Stimulated activated CD8-positive, alpha-beta memory T cell treated with anti-CD3 and anti-CD28 coated beads, Interleukin-15, amount 100 ng/mL, for 4 hours (primary cell): ENCODE measurements at places on chromosomes 16 and 17.

GRCh38 chr16:9351440-9351839 is 260.0 kb downstream of the HAPSTR1 start:
- DNase-seq, result no peak

DNA sequence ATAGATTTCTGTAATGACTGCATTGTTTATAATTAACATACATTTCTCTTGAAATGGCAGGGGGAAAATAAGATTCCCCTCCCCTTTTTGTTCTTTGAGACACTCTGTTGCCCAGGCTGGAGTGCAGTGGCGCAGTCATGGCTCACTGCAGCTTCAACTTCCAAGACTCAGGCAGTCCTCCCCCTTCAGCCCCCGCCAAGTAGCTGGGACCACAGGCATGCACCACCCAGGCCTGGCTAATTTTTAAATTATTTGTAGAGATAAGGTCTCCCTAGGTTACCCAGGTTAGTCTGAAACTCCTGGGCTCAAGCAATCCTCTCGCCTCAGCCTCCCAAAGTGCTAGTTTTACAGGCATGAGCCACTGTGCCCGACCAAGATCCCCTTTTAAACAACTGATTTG is 67.7 kb downstream of the KATNIP start:
- DNase-seq, result no peak

GRCh38 chr16:15928261-15929104 is 20.9 kb upstream of the ABCC1 start:
- DNase-seq, result no peak

DNA sequence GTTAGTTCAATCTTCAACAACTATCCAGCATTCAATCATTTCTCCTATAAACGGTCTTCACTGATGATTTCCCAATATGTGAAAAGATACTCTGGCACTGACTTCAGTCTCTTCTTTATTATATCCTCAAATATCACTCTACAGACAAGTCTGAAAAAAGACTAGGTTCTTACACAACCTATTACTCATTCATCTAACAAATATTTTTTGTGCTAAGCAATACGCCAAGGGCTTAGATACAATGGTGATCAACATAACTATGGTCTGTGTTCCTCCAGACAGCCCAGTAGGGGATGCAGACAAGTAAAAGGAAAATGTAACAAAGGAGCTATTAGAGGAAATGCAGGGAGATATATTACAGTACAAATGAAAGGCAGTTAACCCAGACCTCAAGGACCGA is 63.9 kb downstream of the MYO1D start:
- DNase-seq, result no peak

DNA sequence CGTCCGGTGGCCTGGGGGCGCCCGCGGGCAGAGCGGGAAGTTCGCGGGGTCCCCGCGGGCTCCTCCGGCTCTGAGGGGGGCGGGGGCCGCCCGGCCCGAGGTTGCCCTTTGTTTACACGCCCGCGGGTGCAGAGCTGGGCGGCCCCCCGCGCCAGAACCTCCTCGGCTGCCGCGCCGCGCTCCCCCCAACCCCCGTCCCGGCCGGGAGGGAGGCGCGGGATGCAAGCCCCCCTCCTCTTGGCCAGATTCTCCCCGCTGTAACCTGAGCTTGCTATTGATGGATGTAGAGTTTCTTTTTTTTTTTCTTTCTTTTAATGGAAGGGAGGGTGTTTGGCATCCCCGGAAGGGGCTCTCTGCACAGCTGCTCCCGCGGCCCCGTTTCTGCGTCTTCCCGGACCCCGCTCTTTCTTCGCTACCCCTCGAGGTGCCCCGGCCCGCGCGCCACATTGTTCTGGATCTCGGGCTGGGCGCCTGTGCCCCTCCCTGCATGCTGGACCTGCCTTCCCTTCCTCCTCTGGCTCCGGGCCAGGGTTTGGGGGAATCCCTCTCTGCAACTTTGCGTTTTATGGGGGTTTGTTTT is 646 bp downstream of the CBX2 start:
- no peak for DNase-seq

DNA sequence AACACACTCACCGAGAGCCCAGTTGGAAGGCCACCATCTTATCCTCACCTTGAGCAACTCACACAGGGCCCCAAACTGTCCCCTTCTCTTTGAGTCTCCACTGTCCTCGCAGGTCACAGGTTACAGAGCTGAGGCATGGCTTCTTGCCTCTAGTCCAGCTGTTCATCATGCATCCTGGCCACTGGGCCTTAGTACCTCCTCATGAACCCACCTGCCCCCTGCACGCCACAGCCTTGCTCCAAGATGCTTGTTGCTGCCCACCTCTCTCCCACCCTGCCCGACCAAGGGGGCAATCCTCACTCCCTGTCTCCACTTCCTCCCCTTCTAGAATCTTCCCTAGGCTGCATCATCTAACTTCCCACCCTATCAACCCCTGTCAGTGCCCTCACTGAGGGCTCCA is 17.1 kb downstream of the CDH5 start:
- DNase-seq, result no peak

GRCh38 chr16:50699326-50700159 is 6.1 kb downstream of the NOD2 start:
- DNase-seq, result peak; percentile 46

GRCh38 chr16:87698241-87698640 is 67.5 kb downstream of the KLHDC4 start:
- DNase-seq, result no peak

DNA sequence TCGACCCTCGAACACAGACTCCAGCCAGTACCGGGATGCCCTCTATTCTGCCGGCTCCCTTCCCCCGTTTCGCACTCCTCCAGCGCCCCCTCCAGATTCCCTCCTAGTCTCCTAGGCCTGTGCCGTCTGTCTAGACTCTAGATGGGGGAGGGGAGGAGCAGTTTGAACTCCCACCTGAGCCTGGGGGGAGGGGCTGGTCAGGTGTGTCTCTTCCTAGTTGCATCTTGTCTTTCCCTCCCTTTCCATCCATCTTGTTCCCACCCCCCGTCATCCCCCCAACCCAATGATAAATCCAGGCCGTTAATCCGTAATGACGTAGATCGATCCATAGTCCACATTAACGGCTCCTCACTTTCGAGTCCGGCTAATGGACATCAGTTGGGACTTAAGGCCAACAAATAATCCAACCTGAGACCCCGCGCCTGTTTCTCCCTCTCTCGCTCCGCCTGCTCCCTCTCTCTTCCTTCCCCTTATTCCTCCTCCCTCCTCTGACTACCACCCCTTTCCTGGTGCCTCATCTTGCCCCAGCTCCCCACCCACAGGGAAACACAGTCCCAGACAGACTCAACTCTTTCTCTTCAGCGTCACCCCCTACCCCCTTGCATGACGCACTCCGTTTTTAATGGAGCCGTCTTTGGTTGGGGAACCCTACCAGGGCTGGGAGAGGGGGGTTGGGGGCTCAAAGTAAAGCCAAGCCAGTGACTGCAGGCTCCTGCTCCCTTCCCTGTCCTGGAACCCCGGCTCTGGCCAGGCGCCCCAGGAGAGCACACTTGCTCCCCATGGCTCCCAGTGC is 3.4 kb upstream of the HOXB5 start:
- DNase-seq, result no peak

DNA sequence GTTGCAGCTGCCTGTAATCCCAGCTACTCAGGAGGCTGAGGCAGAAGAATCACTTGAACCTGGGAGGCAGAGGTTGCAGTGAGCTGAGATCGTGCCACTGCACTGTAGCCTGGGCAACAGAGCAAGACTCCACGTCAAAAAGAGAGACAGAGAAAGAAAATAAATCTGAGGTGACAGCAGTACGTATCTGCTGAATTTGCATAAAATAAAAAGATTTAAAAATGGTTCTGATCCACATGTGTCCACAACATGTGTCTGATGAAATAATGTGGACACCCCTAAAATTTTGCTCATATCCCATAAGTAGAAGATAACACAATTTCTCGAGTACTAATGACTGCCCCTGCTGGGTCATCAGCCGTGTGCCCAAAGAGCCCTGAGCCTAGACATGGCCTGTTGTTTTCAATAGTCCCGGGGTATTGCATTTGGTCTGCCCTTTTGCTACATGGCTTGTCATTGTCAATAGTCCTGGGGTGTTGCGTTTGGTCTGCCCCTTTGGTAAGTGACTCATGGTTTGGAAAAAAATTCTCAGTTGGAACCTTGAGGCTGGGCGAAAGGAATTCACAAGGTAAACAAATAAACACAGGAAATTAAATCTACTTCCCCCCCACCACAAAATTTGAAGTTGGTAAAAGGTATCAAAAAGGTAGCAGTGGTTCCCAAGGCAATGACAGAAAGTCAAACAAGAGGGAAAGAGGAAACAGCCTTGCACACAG is 434.6 kb upstream of the MAF start:
- no peak for DNase-seq

GRCh38 chr16:85286066-85286831 is 174.0 kb upstream of the CIBAR2 start:
- no peak for DNase-seq

DNA sequence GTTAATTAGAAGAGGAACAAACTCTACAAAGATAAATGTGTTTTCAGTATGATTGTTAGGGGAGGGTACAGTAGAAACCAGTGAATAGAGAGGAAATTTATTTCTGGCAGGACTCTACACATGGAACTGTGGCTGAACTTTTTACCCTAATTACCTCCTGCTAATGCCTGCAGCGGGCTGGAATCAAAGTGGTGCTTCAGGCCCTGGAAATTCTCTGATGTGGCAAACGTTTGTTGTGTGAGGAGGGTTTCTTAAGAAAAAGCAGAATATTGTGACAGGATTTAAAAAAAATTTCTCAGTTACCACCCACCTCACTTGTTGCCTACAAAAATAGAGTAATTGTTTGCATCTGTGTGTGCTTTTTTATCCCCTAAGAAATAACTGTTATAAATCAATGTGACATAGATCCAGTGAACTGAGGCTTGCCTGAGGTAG is 154.5 kb downstream of the BCAS3 start:
- DNase-seq, result no peak

DNA sequence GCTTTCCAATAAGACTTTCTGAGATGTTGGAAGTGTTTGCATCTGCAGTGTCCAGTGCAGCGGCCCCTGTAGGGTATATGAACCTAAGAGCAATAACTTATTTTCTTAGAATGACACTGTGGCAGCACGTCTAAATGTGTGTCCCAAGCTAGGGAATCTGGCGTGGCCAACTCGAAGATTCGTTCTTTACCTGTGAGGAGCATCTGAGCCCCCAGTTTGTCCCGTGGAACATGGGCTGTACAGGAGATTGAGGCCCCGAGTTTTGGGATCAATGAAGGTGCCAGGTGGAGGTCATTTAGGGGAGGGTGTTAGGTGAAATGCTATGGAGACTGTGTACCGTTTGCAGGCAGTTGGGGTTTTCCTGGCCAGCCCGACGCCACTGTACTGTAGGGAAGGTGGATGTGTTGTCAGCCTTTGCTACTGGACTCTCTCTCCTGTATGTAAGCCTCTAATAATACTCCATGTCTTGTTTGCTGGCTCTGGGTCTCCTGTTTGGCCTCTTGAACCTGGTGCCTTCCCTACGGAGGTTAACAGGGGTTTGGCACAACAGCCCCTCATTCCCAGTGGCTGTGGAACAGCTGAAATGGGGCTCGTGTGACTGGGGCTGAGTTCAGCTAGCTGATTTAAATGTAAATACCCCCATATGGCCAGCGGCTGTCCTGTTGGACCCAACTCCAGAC is 45.5 kb upstream of the SDK2 start:
- no peak for DNase-seq

GRCh38 chr16:20349615-20350014 is 2.9 kb downstream of the UMOD start:
- DNase-seq, result no peak

GRCh38 chr17:2250140-2251095 is 53.2 kb downstream of the SMG6 start:
- DNase-seq, result peak; percentile 50

DNA sequence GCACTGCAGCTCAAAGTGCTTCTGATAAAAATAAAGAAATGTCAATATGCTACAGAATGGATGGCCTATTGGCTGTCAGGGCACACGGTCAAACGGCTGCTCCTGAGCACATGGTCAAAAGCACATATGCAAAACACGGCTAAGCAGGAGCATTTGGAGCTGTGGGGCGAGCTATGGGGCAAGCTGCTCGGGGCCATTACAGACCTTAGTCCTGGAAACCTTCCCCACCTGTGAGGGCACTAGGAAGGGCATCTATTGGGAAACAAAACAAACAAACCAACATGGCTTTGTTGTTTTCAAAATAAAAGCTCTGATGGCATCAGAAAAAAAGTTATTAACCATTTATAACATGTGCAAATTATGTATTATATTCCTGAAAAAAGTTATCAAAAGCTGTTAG is 83.6 kb downstream of the SLC5A11 start:
- DNase-seq, result no peak

DNA sequence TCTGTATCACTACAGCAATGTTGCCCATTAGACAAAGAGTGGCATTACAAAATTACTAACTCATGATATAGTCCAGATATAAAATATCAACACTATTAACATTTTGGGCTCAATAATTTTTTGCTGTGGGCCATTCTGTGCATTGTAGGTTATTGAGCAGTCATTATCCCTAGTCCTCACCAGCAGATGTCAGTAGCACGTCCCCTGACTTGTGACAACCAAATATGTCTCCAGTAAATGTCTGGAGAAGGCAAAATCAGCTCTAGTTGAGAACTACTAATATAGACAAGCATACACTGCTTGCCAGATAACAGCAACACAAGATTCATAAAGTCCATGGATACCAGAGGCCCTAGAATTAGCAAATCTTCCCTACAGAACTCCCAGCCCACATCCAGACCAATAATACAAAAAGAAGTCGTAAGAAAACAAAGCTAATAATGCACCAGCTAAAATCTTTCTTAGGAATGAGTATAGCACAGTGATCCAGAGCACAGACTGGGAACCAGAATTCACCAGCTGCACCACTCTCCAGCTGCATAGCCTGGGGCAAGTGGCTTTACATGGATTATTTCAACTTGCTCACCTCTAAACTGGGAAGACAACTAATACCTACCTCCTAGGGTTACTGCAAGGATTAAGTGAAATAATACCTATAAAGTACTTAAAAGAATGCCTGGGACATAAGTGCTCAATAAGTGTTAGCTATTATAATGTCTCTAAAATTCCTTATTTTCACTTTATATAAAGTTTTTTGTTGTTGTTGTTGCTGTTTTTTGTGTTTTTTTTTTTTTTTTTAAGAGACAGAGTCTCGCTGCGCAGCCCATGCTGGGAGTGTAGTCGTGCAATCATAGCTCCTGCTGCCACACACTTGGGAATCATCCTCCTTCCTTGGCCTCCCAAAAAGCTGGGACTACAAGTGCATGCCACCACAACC is 23.7 kb downstream of the HELZ start:
- DNase-seq, result no peak

DNA sequence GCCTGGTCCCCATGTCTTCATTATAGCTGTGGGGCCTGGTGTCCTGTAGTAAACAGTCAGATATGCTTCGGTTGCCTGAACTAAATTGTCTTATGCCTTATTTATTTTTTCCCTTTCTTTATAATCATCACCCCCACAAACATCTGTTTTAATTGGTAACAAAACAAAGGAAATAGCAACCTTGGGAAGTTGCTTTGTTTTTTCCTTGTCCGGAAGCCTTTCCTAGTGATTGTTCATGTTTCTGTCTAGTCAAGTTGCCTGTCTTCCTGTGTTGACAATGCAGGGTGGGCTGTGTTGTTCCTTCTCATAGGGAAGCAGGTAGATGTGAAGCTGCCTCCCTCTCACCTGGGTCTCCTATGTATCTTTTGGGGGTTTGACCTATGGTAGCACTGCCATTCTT is 16.7 kb downstream of the PGS1 start:
- no peak for DNase-seq

GRCh38 chr17:49496183-49496866 is 1.2 kb downstream of the NGFR start:
- peak; percentile 58 for DNase-seq

GRCh38 chr16:26335236-26335853 is 643.6 kb downstream of the HS3ST4 start:
- DNase-seq, result no peak

GRCh38 chr16:54957403-54958166 is 26.9 kb downstream of the IRX5 start:
- DNase-seq, result no peak
